ENCODE measurements at places on chromosomes 13 and 19.

GRCh38 chr19:38685666-38686529 is 38.4 kb downstream of the ACTN4 start:
- no peak for DNase-seq

DNA sequence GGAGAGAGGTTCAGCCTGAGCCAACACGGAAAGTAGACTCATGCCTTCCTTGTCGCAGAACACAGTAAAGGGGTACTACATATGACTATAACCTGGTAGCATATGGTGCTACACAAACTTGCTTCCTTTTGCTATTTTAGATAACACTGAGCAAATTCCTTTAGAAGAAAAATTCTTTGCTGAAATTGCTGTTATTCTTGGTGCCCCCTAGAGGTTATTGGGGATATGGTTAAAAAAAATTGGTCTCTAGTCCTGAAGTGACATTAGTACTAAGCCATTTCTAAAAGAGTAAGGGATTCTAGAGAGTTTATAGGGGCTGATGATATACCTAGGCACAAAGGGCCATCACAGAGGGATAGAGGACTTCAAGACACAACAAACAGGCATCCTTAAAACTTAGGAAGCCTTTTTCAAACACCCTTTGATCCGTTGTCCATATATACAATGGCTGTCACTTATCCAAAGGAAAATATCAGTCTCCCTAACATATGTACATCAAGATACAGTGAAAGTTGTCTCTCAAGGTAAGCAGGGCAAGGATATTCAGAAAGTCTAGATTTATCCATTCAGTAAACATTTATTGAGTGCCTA is 13.9 kb upstream of the HS6ST3 start:
- DNase-seq = no peak

- no peak for DNase-seq
These were observed 195.0 kb upstream of the STARD13 start for GRCh38 chr13:33480561-33480960.

- DNase-seq = no peak
These were observed 11.8 kb downstream of the CCDC97 start for GRCh38 chr19:41321600-41322270.

GRCh38 chr13:79060216-79060615 is 345.8 kb downstream of the RBM26 start:
- no peak for DNase-seq

DNA sequence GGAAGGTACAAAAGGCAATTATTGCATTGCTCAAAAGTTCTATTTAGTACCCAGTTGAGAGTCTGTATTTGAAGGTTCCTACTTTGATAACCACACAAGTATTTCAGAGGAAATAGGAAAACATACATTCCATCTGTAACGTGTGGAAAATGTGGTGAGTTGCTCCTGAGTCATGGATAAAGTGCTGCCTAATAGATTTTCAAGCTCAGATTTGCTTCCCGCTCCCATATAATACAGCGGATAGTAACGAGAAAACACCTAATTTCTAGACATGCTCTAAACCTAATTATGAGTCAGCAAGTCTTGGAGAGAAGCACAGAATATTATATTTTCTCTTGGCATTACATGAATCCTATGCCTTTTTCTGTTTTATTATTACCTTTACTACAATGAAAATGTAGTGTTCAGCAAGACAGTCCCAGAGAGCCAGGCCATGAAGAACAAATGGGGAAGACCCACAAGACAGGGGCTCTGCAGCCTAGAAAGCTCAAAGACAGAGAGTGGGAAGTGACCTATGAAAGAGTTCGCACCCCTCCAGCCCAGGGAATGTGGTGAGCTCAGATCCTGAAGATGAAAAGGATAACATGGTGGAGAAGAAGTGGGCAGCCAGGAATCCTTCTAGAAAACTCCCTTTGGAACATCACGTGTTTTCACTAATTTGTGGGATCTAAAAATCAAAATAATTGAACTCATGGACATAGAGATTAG is 116.1 kb downstream of the STARD13 start:
- DNase-seq = no peak

- DNase-seq = no peak
These were observed 14.2 kb downstream of the KLF5 start for GRCh38 chr13:73073050-73073449.

DNA sequence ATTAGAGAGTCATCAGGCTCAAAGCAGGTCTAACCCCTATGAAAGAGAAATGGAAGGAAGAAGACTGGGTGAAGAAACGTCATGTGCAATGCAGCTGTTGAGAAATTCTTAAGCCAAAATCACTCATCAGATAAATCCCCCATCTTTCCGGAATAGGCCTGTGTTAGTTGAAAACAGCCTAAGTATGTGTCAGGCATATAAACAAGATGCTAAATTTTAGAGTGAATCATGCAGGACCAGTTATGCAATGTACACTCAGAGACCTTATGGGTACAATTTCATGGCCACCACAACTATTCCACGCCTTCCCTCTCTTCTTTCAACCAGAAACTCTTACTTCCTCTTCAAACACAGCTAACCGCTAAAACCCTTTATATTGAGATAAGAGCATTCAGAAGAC is 717.7 kb upstream of the ATXN8OS start:
- no peak for DNase-seq

GRCh38 chr13:76703621-76704288 is 182.4 kb downstream of the KCTD12 start:
- DNase-seq = no peak

- no peak for DNase-seq
These were observed 321.7 kb downstream of the SUCLA2 start for GRCh38 chr13:47679401-47679800.

DNA sequence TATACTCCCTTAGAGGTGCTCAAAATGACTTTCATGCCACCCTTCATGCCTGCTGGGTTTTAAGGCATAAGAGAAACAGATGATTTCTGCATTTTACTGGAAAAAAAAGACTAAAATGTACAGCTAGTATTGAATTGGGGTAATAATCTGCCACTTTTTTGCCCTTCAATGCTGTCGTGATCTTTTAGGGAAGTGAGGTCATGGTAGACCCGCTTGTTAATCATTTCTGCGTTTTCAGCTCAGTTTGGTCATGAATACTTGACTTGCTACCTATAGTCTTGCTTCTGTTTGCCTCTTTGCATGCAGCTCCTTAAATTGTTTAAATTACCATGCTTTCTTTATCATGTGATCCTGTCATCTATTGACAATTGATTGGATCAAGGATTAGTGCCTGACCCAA is 90.4 kb downstream of the PCCA start:
- no peak for DNase-seq

Measured in cortex of kidney (tissue), 1 donor.